MG63 (cell line): ENCODE measurements at places on chromosomes 1 and 21. TPM values are rescaled to one million over a fixed set of nuclear protein-coding genes. Genes with fewer than 3 reads are reported as not detected.

- no peak for DNase-seq
Observed at GRCh38 chr1:184509105-184509504, 122.3 kb downstream of the C1orf21 start.

GRCh38 chr1:9013819-9014218 lies 12.4 kb downstream of the SLC2A7 start:
- no peak for DNase-seq

DNA sequence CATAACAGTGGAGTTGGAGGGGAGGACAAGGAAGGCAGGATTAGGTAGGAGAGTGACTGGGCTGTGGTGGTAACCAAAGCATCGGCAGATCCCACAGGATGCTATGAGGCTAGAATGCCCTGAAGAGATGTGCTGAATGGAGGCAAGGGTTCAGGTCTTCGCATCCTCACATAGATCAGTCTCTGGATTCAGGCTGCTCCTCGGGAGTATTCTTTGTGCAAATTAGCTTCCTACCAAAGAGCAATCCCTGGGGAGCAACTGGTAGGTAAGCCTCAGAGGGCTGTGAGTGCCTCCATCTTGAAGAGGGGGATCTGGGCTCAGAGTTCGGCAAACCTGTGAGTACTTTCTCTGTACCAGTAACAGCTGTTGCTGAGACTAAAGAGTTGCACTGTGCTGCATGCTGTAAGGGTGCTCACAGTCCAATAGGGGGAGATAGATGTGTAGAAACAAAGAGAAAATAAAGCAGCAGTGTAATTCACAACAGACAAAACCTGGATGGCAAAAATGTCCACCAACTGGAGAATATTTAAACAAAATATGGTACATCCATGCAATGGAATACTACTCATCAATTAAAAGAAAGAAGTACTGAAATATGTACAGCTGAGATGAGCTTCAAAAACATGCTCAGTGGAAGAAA lies 322.4 kb upstream of the DEPDC1 start:
- no peak for DNase-seq

DNA sequence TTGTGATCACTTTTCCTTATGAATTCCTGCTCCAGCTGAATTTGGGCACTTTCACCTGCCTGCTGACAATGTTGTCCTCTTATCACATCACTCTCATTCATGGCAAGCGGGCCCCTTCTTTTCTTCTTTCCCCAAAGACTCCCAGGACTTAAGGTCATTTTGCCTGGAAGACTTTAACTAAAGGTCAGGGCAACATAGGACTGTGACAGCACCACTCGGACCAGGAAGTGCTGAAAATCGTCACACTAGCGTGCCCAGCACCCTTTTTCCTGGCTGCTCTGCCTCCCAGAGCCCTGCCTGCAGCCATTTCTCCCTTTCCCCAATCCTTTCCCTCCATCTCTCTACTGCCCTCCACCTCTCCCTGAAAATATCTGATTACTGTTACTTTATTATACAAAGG lies 35.4 kb downstream of the CD34 start:
- no peak for DNase-seq

DNA sequence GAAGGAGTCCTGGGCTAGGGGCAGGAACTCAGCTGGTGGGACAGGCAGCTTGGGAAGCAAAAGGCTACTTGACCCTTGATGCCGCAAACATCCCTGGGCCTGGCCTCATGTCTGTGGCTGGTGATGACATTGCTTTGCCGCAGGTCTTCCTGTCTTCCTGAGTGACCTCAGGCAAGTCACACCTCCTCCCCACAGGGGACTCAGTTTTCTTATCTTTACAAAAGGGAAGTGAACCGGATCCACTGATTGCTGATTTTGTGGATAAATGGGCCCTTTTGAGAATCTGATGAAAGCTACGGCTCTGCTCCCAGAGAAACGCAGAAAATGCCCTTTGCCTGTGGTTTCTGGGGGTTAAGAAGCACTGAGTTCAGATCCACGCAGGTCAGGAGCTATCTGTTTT lies 20.7 kb downstream of the PLOD1 start:
- no peak for DNase-seq

DNA sequence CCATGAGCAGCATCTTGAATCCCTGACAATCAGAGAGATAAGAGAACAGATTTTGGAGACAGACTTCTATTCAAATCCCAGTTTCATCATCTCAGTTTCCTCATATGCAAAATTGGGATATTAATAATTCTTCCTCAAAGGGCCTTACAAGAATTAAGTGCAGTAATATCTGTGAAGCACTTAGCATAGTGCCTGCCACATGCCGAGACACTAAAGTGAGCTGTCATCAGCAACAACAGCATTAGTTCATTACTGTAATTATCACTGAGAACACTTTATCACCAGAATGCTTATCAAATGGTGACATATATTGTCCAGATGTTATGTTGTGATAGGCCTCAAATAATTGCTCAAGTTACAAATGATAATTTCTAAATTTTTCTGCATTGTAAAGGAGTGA lies 922 bp upstream of the FCRLB start:
- DNase-seq = no peak

ORC1 gene
- 16.0 and 23.1 TPM in 2 replicates for total RNA-seq

KLHL21 gene
- 27.8 and 32.0 TPM in 2 replicates for total RNA-seq

PDE9A gene
- total RNA-seq = 0.12 TPM in 1 of 2 replicates, not detected in the other
